ENCODE measurements at places on chromosomes 2 and 18.

- no peak for DNase-seq
Measured at GRCh38 chr2:218806346-218806978, 24.5 kb downstream of the CYP27A1 start.

DNA sequence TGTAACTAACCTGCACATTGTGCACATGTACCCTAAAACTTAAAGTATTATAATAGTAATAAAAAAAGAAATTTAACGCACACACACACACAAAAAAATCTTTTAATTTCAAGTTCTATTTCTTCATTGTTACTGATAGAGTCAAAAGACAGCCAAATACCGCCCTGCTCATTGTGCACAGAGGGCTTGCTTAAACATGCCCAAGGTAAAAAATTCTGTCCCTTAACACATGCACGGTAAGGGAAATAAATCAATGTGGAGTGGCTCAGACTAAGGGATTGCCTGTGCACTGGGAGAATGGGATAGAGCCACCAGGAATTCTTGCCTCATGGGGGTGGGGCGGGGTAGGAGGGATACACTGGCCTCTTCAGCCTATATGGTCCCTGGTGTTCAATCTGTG lies 468.0 kb downstream of the NUP35 start:
- no peak for DNase-seq

DNA sequence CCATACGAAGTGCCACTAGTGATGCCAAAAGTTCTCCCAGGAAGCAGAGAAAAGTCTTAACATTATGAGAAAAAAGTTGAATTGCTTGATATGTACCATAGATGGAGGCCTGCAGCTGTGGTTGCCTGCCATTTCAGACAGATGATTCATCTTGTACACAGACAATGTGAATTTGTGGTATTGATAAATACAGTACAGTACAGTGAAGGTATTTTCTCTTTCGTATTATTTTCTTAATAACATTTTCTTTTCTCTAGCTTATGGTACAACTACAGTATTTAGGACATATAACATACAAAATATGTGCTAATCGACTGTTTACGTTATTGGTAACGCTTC lies 33.6 kb upstream of the VWC2L start:
- no peak for DNase-seq

DNA sequence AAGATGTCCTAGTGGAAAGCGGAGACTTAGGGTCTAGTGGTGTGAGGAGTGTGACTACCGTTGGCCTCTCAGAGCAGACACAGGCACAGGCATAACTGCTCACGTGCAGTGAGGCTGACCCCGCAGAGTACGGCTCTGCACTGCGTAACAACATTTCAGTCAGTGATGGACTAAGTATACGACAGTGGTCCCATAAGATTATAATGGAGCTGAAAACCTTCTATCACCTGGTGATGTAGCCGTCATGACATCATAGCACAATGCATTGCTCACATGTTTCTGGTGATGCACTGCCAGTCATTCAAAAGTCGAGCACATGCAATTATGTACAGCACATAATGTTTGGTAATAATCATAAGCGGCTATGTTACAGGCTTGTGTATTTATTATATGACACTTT lies 179.6 kb downstream of the VAPA start:
- no peak for DNase-seq

- DNase-seq, result no peak
Measured at GRCh38 chr2:28185153-28185552, 207.5 kb upstream of the FOSL2 start.
